ENCODE measurements at places on chromosomes 13 and 19.

DNA sequence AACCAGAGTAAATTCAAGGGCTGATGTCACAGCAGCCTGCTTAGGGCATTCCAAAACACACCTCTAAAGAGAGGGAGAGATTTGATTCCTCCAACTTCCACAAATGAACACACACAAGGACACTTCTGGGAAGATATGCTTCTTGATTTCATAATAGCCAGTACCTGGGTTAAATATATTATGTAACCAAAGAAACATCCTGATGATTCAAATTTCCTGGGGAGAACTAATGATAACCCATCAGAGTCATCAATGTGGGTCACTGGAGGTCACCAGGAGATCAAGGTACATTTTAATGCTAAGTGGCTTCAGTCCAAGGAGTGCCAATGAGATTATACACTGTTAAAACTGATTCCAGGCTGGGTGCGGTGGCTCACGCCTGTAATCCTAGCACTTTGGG is 54.0 kb upstream of the DOCK9 start:
- DNase-seq, result no peak

GRCh38 chr13:99231721-99232120 is 26.5 kb downstream of the GPR18 start:
- no peak for DNase-seq

GRCh38 chr13:93325303-93326233 is 99.0 kb downstream of the GPC6 start:
- DNase-seq, result no peak

- no peak for DNase-seq
These were observed 6.7 kb downstream of the ZNF708 start for GRCh38 chr19:21322528-21322927.

DNA sequence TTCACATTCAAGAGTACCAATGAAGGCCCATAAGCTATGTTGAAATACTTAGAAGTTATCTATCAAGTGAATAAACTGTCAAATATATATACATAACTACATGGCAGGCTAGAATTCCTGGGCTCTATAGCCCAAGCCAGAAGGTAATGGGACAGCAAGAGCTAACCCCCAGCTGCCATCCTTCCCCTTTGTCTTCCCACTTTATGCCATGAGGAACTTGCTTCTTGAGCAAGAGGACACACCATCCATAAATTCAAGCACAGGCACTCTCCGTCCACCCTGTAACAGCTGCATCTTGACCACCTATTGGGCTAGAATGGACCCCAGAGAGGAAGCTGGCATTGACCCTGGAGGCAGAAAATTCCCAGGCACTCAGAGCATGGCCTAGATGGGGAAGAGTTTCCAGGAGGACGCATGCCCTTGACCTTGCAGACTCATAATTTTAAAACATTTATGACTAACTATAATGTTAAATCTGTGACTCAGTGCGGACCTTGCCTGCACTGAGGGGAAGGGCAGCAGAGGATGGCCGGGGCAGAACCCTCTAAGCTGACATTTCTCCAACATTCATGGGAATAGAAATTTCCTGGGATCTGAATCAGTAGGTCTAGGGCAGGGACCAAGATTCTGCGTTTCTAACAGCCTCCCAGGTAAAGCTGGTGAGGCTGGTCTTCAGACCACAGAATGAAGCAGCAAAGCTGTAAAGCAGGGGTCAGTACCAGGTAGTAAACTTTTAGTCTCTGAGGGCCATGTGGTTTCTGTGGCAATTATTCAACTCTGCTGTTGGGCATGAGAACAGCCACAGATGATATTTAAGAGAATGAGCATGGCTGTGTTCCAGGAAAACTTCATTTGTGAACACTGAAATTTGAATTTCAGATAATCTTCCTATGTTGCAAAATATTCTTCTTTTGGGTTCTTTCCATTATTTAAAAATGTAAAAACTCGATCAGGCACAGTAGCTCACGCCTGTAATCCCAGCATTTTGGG is 71.4 kb upstream of the CLDN10 start:
- peak; percentile 23 for DNase-seq

DNA sequence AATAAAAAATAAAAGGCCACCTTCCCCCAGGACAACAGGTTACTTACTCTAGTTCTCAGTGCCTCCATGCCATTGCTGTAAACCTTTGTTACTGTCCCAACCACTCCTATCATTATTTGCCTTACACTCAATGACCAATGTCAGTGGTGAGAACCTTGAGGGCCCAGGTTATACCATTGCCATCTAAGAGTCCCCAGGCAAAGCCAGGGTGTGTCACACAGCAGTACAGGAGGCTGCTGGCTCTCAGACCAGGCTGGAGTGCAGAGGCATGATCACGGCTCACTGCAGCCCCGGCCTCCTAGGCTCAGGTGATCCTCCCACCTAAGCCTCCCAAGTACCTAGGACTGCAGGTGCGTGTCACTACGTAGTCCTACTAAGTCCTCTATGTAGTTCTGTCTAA is 6.1 kb downstream of the ELAVL1 start:
- no peak for DNase-seq

- no peak for DNase-seq
These were observed 101.4 kb upstream of the GPR12 start for GRCh38 chr13:26861941-26862340.

- DNase-seq, result no peak
These were observed 122.4 kb downstream of the AKAP11 start for GRCh38 chr13:42394361-42394708.

DNA sequence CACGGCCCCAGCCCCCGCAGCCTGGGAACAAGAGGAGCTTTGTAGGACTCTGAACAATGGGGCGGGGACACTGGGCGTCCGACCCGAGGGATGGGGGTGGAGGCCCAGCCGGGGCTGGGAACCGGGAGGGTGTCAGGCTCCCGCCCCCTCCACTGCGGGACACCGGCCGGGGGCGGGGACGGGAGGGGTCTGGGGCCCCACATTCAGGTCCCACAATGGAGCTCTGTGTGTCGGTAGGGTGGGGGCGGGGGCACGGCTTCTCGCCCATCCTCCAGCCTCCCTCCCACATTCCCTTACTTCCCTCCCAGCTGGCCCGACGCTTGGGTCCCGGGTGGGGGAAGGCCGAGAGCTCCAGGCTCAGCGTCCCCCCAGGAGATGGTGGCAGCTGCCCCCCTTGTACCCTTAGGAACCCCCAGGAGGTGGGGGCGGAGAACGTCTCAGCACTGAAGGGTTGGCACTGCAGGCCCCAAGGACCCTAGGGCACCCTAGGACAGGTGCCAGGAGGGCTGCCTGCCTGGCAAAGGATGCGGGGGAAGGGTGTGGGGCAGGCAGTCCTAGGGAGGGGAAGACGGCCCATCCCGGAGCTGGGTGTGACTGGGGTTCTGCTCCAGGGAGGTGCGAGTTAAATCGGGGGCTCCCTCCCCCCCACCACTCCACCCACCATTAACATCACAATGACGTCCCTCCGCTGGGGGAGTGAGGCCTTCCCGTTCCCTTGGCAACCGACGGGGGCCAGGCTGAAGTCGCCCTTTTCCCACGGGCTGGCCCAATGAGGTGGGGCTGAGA is 5.3 kb downstream of the TTYH1 start:
- DNase-seq, result no peak

DNA sequence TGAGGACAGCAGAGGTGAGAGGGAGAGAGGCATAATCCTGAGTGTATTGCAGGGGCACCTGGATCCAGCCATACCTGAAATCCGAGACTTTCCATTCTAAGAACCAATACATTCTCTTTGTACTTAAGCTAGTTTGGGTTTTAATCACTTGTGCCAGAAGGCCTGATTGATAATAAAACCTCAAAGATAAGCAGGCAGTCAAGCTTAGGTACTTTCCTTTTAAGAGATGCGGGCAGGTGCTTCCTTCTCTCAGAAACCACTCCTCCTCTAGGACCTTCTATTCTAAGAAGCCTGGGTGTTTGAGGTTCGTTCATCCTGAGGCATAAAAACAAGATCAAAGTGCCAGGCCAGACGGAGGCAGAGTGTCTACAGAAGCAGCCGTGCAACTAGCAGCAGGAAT is 22.2 kb downstream of the FAM187B start:
- DNase-seq, result no peak

- DNase-seq, result no peak
These were observed 20.1 kb downstream of the ZNF763 start for GRCh38 chr19:11984986-11985385.

GRCh38 chr13:38528986-38529385 is 157.9 kb upstream of the FREM2 start:
- DNase-seq, result no peak

DNA sequence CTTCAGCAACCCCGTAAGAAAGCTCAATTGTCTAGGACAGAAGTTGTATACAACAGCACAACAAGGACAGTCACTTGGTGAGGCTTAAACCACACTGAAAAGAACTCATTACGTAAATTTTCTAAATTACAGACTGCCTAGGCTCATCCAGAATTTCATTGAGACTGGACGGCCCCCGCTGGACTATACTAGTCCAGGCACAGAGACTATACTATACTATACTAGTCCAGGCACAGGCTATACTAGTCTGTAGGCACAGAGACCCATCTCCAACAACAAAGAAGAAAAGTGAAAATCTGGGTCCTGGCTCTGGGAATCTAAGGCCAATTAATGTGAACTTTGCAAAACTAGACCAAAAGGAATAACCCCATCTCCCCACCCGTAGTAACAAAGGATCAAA is 700 bp downstream of the ZNF816 start:
- no peak for DNase-seq

- no peak for DNase-seq
These were observed 9.9 kb upstream of the PRODH2 start for GRCh38 chr19:35822579-35822978.

- DNase-seq, result peak; percentile 43
These were observed 17.6 kb downstream of the LIG1 start for GRCh38 chr19:48152551-48152950.

DNA sequence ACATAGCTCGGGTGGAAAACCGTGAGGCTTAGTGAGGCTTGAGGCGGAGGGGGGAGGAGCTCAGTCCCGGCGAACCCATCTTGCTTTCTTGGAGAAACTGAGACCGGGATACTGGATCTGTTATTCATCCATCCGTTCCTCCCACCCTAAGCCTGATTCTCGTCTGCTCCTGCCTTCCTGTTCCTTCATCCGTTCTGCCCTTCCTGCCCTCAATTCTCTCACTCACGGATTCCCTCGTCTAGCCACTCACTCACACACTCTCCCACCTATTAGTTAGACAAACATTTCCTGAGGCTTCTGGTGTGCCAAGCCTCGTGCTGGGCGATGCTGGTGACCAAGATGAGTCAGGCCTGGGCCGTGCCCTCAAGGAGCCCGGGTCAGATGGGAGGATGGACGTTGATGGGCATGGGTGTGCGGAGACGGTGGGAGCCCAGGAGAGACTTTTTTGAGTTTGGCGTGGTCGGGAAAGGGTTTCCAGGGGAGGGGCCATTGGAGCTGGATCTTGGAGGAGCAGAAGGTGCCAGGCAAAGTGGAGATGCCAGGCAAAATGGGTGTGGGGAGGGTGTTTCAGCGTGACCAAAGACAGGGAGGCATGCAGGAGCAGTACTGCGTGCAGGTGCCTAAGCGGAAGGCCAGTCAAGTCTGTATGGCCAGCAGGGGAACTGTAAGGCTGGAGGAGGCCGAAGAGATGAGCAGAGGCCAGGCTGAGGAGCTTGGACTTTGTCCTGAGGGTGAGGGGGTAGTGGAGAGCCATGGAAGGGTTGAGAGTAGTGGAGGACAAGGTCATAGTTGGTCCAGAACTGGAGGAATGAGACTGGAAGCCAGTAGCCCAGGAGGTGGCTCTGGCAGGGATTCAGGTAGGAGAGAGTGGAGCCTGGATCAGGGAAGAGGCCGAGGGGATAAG is 7.4 kb upstream of the CNFN start:
- no peak for DNase-seq

- DNase-seq, result no peak
These were observed 60.4 kb downstream of the ADGRE1 start for GRCh38 chr19:6947745-6948144.
